ENCODE measurements at places on chromosomes 2 and 18.

- DNase-seq: no peak
Observed at GRCh38 chr2:146544701-146545100, 1300.1 kb upstream of the ACVR2A start.

DNA sequence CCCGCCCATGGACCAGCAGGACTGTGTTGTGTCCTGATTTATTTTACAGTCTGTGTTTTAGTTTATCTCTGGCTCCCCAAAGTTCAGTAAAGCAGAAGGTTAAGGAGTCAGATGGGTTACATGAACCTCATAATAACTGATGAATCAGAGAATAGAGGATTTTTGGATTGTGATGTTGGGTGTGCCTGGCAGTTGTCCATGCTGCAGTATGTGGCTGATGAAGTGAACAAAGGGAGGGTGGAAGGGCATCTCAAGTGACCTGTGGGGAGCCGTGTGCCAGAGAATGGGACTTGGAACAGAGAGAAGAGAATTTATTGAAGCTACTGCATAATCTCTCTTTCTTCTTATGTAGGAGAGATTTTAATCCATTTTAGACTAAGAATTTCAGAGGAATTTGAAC lies 145.5 kb downstream of the MAP4K4 start:
- no peak for DNase-seq

DNA sequence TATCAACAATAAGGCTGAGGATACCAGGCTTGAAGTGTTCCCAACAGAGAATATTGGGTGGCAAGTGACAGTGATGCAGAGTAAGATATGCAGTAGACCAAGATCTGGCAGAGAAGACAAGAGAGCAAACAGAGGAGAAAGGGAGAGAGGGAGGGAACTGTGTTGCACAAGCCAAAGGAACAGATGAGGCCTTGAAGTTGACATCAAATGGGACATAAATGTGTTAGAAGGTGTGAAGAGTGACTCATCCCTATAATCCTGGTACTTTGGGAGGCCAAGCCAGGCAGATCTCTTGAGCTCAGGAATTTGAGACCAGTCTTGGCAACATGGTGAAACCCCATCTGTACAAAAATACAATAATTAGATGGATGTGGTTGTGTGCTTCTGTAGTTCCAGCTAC lies 342.9 kb downstream of the PARD3B start:
- no peak for DNase-seq

GRCh38 chr2:43376523-43377198 lies 150.3 kb upstream of the ZFP36L2 start:
- DNase-seq: no peak

GRCh38 chr18:60122339-60122738 lies 222.5 kb downstream of the PMAIP1 start:
- DNase-seq: no peak

GRCh38 chr2:109337221-109337620 lies 208.2 kb downstream of the SH3RF3 start:
- no peak for DNase-seq

DNA sequence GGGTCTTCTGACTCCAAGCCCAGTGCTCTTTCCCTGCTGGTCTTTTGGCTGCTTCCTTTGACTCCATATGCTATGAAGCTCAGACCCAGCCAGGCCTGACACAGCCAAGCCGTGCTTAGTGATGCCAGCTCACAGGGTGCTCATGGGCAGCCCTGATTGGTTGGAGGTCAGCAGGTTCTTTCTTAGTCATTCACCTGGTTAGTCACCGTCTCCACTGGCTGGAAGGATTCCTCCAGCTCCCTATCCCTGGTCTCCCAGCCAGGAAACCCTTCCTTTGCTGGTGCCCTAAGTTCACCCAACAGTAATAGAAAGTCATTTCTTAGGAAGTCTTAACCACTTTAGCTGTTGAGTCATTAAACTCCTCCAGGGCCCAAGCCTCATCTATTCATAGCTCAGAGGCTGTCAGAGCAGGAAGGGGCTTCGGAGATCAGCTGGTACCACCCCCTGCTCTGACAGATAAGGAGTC lies 3.9 kb downstream of the KCNK3 start:
- no peak for DNase-seq

GRCh38 chr2:5394223-5394622 lies 298.0 kb upstream of the SOX11 start:
- no peak for DNase-seq

DNA sequence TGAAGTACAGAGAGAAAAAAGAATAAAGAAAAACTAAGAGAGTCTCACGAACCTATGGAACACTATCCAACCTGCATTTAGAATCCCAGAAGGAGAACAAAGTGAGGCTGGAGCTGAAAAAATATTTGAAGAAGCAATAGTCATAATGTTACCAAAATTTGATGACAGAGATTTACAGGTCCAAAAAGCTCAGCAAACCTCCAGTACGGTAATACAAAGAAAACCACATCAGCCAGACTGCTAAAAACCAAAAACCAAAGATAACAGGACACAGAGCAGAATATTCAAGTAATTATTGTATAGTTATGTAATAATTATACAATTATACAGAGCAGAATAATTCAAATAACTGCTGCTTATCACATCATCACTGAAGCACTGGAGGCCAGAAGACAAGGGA lies 23.7 kb downstream of the ATL2 start:
- DNase-seq: no peak
